ENCODE measurements at places on chromosomes 13 and 19.

DNA sequence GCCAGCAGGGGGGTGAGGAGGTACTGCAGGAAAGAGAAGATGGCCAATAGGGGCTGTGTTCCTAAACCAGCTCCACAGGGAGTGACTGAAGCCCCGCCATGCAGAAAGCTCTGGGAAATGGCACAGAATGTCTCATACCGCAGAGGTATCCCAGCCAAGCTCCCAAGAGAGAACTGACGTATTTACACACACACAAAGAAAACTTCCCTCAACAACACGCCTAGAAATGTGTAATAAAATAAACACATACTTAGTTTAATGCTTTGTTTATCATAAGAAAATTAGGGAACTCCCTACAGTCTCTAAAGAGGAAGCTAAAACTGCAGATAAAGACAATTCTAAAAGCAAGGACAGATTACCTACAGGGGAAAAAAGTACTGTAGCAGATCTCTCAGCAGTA lies 40.0 kb downstream of the ESD start:
- no peak for DNase-seq

GRCh38 chr13:50927701-50928100 lies 18.1 kb downstream of the RNASEH2B start:
- no peak for DNase-seq

GRCh38 chr13:110628477-110628793 lies 13.1 kb downstream of the NAXD start:
- DNase-seq: no peak

DNA sequence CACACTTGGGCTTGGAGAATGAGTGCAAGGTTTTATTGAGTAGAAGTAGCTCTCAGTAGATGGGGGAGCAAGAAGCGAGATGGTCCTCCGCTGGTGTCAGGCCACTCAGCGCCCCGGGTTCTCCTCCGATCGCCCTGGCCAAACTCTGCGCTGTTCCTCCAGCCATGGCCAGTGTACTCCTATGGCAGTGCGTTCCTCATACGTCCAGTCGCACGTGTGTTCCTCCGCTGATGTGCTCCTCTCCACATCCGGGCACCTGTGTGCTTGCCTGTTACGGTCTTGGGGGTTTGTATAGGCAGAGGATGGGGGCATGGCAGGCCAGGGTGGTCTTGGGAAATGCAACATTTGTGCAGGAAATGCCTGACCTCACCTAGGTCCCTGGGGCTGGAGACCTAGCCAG lies 1899.4 kb downstream of the PCDH9 start:
- no peak for DNase-seq

GRCh38 chr19:16000024-16000663 lies 51.3 kb downstream of the OR10H4 start:
- no peak for DNase-seq

GRCh38 chr13:112582263-112582662 lies 5.7 kb downstream of the TUBGCP3 start:
- no peak for DNase-seq

- DNase-seq: no peak
Observed at GRCh38 chr19:41682437-41682836, 5.6 kb downstream of the CEACAM7 start.

- no peak for DNase-seq
Observed at GRCh38 chr13:22271903-22272302, 601.0 kb downstream of the FGF9 start.

GRCh38 chr19:49591731-49592485 lies 926 bp downstream of the PRR12 start:
- DNase-seq: no peak

- DNase-seq: no peak
Observed at GRCh38 chr13:93859716-93860115, 619.8 kb downstream of the DCT start.

DNA sequence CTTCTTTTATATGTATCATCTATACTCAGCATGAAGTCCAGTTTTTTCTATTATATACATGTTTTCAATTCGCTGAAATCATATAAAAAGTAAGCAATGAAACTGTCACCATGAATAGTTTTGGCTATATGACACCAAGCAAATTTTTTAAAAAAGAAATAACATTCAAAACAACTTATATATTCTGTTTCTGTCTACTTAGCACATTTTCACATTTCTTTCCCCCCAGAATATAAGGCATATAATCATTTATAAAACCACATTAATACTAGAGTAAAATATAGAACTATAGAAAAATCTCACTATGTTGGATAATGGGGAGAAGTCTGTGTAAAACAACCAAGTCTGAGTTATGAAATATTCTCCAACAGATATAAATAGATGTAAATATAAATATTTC lies 33.1 kb downstream of the POSTN start:
- DNase-seq: no peak

- DNase-seq: no peak
Observed at GRCh38 chr13:107866032-107866940, 349.1 kb downstream of the LIG4 start.

DNA sequence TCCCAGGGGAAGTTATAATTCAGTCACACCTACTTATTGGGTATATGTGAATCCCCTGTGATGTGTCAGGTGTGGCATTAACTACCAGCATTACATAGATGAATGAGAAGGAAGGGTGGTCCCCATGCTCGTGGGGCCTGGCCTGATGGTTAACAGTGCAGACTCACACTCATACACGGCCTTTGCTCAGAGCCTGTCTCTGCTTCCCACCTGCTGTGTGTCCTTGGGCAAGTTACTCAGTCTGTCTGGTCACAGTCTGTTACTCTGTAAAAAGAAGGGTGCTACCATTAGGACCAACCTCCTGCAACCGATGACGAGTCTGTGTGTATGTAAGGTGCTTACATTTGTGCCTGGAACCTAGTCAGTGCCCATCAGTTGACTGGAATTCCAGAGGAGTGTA lies 23.8 kb downstream of the SAFB start:
- no peak for DNase-seq

- DNase-seq: no peak
Observed at GRCh38 chr19:45767881-45768654, 984 bp downstream of the SIX5 start.

DNA sequence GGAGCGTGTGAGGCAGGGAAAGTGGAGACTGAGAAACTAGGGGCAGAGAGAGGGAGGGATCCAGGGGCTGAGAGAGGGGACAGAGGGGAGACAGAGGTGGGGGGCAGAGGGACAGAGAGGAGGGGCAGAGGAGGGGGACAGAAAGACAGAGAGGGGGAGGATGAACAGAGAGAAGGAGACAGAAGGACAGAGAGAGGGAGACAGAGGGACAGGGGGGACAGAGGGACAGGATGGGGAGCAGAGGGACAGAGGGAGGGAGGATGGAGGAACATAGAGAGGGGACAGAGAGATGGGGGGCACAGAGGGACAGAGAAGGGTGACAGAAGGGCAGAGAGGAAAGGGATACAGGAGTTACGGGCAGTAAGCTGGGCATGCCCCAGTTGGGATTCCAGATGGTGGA lies 14.7 kb upstream of the NANOS2 start:
- no peak for DNase-seq

- peak; percentile 31 for DNase-seq
Observed at GRCh38 chr13:50244713-50245574, 229.7 kb downstream of the KCNRG start.

GRCh38 chr19:31339411-31339810 lies 9.8 kb downstream of the TSHZ3 start:
- no peak for DNase-seq

DNA sequence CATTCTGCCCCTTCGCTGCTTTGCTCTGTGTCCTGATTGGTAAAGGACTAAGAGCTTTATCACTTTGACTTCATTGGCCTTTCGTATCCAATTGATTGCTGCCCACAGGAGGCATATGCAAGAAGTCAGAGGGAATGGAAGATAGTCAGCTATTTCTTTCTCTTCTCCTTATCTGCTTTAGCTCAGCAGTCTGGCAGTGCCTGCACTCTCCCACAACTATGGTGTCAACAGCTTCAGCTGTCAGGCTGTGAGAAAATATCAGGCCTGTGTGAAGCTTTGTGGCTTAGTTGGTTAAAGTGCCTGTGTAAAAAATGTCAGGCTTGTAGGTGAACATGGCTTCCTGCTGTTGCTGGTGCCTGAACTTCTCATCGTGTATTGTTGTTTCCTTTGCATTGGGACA lies 243.0 kb downstream of the PCDH17 start:
- no peak for DNase-seq

DNA sequence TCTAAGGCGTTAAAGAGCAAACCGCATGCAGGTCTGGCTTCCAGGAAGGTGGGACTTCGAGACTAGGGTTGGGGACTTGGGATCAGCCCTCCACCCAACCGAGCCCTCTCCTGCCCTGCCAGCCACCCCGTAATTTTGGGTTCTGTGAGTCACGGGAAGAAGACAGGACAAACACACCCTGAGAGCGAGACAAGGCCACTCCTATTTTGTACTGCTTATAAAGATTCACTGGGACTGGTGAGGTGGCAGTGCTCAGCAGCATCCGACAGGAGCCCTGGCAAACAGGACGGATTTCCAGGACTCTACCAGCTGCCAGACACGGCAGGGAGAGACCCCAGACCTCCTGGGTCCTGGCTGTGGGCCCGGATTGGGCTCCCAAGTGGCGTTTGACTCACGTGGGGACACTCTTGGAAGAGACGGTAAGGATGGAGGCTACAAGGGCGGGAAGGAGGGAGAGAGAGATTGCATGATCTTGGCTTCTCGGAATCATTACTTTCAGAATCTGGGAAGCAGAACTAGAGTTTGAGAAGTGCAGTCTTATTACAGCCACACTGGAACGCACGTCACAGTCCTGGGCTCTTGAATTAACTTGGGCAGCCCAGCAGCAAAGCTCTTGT lies at the start of gene C5AR2:
Gene C5AR2 (plus strand): TSS at position 245 of the 617 bp plus-strand sequence. CDS start 8,625 bp downstream, outside the sequence.
- no peak for DNase-seq

- no peak for DNase-seq
Observed at GRCh38 chr13:102589301-102589822, 7.4 kb upstream of the TPP2 start.

GRCh38 chr13:44417876-44418275 lies 44.3 kb downstream of the SERP2 start:
- no peak for DNase-seq

- no peak for DNase-seq
Observed at GRCh38 chr19:49954933-49955332, 6.0 kb downstream of the SIGLEC11 start.

DNA sequence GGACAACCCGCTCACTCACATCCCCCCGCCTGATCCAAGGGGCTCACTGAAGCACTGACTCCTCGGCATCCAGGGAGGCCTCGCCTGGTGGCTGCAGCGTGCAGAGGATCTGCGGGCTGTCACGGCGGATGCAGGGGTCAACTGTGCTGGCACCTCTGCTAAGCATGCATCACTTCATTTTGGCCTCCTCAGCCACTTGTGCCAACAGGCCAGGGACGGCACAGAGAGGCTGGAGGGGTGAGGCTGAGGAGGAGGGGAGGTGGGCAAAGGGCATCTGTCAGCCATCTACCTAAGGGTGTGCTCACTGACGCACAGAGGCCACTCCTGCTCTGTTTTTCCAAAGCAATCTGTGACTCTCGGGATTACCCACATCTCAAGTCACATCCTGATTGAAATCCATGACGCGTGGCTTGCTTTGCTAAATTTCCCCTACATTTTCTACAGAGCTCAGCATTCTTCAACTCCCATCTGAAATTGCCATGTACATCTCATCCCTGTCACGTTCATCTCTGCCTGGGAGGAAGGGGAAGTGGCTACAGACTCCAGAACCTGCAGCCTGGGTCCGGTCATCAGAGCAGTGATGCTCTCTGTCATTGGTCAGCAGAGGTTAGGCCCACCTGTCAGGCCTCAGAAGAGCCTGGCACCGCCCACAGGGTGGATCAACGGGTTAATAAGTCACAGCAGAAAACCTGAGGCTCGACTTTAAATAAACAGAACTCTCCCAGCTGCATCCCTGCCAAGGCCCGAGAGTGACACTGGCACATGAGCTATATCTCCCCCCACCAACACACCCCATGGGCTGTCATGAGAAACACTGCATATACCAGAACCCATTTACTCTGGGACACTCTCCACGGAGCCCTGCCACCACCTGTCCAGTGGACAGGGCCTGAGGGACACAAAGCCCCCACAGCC lies 17.6 kb downstream of the ELL start:
- DNase-seq: no peak

GRCh38 chr13:30268673-30269072 lies 38.7 kb downstream of the KATNAL1 start:
- no peak for DNase-seq

DNA sequence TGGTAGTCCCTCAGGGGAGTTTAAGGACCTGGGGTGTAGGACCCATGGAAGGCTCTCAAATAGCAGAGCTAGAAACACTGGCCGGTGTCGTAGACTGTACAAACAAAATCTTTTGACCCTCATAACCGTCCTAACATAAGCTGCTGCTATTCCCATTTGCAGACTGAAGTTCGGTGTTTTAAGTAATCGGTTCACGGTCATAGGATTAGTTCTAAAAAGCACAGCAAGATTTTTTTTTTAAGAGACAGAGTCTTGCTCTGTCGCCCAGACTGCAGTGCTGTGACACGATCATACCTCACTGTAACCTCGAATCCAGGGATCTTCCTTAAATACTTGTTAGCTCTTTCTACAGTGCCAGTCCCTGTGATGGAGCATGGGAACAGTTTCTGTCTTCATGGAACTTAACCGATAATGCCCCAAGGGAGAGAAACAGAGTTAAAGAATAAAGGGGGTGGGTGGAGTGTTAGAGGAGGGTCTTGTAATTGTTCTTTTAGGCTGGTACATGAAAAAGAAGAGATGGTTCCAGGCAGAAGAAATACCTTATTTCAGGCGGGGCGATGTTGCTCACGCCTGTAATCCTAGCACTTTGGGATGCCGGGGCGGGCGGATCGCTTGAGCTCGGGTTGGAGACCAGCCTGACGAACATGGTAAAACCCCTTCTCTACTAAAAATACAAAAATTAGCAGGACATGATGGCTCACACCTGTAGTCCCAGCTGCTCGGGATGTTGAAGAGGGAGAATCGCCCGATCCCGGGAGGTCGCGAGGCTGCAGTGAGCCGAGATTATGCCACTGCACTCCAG lies 475 bp upstream of the ZC3H4 start:
- no peak for DNase-seq

GRCh38 chr13:109548374-109548773 lies 238.0 kb downstream of the IRS2 start:
- no peak for DNase-seq

- no peak for DNase-seq
Observed at GRCh38 chr19:5191091-5191490, 149.5 kb downstream of the PTPRS start.

DNA sequence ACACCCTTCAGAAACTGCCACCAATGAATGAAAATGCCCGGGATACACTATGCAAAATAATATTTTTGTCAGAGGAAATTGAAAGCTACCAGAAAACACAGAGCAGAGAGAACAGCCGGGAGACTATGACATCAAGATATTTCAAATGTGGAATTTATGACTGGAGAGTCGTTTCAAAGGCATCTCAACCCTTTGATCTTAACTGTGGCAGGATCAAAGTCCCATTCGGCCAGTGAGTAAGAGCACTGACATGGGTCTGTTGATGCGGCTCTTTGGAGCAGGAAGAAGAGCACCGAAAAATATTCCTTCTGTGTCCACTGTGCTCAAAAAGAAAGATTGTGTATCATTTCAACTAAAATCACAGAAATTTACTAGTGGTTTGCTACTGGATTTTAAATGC lies 201.9 kb downstream of the RFC3 start:
- DNase-seq: no peak

GRCh38 chr13:26558074-26558805 lies 757 bp downstream of the WASF3 start:
- DNase-seq: no peak

- no peak for DNase-seq
Observed at GRCh38 chr19:17686023-17686521, 2.1 kb downstream of the UNC13A start.

- DNase-seq: no peak
Observed at GRCh38 chr13:79674765-79675515, 194.0 kb downstream of the NDFIP2 start.

- DNase-seq: no peak
Observed at GRCh38 chr19:13961826-13962698, 9.8 kb downstream of the DCAF15 start.

All from SIG-M5 (cell line).